ENCODE measurements at places on chromosomes 1 and 21.

DNA sequence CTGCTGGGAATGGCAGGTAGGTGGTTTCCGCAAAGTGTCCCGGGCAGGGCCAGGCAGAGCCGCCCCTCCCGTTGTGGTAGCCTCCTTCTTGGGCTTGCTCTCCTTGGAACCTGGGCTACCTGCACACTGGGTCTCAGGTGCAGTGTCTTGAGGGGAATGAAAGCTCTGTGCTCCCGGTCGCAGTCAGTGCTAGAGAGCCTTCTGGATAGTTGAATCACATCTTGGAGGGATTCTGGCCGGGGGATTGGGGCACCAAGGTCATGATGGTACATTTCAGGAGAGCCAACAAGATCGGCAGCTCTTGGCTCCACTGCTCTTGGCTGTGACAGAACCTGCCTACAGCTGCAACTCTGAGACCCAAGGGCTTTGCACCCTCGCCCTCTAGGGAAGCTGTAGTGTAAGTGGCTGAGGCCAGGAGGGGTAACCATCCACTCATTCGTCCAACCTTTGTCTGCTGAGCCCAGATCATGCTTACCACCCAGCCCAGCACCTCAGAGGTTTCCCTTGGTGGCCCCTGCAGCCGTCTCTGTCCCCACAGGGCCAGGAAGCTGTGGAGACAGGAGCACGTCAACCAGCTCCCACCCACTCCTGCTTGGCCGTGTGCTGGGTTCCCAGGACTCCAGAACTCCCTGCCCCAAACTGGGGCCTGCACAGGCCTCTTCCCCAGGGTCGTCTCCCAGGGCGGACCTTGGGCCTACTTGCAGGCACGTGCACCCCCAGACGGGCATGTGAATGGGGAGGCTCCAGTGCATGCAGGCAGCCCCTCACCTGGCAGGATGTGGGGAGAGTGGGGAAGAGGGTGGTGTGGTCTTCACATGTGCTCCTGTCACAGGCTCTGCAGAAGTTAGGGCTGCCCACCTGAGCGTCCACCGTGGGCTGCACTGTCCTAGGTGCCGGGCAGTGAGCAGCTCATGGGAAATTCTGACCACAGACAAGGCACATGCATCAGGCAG, 40.0 kb downstream of the NTPCR start:
- DNase-seq = no peak

GRCh38 chr1:1943834-1944570, 24.9 kb upstream of the TMEM52 start:
- peak; percentile 16 for DNase-seq

DNA sequence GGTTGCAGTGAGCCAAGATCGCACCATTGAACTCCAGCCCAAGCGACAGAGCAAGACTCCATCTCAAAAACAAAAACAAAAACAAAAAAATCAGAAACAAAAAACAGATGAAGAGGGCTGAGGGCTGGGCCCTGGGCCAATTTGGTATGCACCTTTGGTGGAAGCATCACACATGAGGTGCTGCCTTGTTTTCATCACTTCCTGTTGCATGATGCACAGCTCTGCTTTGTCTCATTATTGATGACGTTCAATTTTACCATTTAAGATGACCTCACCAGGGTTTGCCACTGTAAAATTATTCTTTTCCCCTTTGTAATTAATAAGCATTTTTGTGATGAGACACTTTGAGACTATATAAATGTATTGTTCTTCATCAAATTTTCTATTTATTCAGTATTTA, 9.8 kb upstream of the IFNAR2 start:
- DNase-seq = no peak

GRCh38 chr1:100879422-100879821, 15.2 kb downstream of the EXTL2 start:
- DNase-seq = no peak

DNA sequence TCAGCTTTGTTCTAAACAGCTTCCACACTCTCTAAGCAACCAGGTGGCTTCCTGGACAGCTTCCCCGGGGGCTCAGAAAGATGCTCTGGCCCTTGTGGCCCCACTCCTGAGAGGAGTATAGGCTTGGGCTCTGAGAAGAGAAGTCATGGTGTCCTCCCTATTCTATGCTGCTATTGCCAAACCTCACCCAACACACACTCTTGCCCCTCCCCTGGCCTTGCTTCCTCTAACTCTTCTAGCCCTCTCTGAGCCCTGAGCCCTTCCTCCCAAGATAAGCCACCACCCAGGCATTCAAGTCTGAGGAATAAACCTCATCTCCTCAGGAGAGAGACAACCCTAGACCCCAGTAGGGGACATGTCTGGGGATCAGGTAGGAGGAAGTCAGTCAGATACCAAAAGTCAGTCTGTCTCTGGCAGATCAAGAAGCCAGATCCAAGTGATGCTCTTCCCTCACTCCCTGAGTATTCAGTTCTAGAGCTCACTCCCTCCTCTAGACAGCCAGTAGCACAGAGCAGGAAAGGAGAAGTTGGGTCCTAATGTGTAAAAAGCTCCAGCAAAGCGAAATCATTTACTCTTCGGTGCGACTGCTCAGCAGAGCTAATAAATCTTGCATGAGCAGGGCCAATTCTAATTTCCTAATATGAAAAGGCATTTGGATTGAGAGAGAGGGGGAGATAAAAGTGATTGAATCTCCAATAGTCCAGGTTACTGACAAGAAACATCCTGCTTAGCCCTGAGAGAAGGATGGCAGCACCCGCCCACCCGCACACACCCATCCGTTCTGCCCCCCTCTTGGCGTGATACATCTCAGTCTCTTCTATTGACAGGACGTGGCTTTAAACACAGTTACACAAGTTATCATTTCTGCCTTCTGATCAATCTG, 50.5 kb downstream of the DMAP1 start:
- DNase-seq = no peak

- no peak for DNase-seq
Measured at GRCh38 chr1:44297695-44298400, 57.2 kb downstream of the ERI3 start.

DNA sequence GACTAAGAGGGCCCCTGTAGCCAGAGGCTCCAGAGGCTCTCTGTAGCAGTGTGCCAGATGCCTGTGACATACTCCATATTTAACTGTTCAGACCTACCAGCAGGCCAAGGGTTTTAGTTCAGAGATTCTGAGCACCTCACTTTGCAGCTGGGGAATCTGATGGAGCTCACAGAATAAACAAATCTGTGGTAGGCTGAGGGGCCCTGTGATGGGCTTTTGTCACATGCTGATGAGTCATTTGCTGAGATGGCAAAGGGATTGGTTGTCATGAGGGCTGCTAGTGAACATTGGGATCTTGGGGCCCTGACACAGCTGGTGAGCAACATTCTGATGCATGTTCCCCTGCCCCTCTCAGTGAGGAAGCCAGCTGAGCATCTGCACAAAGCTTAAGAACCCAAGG, 482.2 kb downstream of the CAMTA1 start:
- no peak for DNase-seq

DNA sequence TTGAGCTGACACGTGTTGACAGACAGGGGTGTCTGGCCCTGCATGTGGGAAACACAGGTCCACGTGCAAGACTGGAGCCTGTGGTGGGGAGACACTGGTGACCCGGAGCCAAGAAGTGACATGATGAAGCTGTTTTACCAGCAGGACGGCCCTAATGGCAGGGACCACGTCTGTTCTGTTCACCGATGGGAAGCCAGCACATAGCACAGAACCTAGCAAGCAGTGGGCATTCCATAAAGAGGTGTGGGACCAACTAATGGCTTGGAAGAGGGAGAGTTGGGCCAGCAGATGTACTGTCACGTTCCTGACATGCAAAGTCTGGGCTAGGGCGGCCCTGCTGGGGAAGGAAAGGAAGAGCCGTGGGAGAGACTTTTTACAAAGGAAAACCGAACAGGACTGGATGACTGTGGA, 15.3 kb downstream of the NAV1 start:
- no peak for DNase-seq

GRCh38 chr1:85339089-85339488, 62.7 kb upstream of the BCL10 start:
- no peak for DNase-seq

- no peak for DNase-seq
Measured at GRCh38 chr1:1630965-1631781, 800 bp upstream of the MMP23B start.

DNA sequence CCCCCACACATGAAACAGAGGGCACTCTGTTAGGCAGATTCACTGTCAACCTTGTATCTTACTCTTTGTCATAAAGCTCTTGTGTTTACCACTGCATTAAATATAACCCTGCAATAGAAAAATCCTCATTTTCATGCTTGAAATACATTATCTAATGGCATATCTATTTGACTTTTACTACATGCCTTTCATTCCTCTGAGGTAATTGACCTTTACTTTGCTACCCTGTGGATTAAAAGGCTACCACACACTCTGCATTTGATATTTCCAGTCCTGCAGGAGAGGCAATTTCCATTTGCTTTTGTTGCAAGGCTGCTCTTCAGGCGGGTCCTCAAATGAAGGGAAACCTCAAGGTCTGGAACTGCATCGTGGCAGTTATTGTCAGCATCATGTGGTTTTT, 238.0 kb downstream of the NTNG1 start:
- no peak for DNase-seq

DNA sequence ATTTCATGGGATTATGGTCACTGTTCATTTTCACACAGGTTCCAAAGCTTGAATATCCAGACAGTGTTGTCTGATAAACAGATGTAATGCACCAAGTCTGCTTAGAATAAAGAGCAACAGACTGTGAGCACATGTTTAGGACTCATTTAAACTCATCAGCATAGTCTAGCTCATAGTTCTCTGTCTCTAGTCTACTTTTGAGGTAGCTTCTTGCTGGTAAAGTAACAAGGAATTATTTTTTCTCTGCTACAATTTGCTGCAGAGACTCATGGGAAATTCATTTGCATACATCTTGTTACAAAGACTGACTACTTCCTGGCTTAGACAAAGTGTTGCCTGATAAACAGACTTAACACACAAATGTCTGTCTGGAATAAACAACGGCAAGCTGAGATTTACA, 187.2 kb downstream of the NFIA start:
- DNase-seq = no peak

DNA sequence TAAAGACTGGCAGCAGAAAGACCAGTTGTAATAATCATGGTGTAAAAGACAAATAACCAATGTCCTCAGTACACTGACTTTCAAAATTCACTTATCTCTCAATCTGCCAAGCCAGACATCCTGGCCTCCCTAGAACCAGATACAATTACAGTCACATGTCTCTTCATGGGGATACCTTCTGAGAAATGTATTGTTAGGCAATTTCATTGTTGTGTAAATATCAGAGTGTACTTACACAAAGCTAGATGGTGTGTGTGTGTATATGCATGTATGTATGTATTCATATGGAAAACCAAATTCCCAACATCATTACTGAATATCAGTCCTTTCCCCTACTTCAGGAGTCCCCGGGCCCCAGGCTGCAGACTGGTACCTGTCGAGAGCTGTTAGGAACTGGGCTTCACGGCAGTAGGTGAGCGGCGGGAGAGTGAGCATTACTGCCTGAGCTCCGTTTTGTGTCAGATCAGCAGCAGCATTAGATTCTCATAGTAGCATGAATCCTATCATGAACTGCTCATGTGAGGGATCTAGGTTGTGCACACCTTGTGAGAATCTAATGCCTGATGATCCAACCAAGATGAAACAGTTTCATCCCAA, 65.3 kb upstream of the ZNF326 start:
- no peak for DNase-seq

- DNase-seq = no peak
Measured at GRCh38 chr21:44934797-44935532, 4.9 kb upstream of the SLX9 start.

GRCh38 chr1:206511362-206512057, 4.2 kb downstream of the RASSF5 start:
- DNase-seq = no peak

GRCh38 chr1:228228601-228229074, 20.8 kb downstream of the OBSCN start:
- no peak for DNase-seq

- no peak for DNase-seq
Measured at GRCh38 chr21:30240661-30241060, 24.8 kb upstream of the CLDN8 start.

GRCh38 chr1:46508757-46509156, 19.1 kb downstream of the DMBX1 start:
- DNase-seq = no peak

Measured in NCI-H2081 (cell line).